ENCODE measurements at places on chromosomes 7 and 10.

DNA sequence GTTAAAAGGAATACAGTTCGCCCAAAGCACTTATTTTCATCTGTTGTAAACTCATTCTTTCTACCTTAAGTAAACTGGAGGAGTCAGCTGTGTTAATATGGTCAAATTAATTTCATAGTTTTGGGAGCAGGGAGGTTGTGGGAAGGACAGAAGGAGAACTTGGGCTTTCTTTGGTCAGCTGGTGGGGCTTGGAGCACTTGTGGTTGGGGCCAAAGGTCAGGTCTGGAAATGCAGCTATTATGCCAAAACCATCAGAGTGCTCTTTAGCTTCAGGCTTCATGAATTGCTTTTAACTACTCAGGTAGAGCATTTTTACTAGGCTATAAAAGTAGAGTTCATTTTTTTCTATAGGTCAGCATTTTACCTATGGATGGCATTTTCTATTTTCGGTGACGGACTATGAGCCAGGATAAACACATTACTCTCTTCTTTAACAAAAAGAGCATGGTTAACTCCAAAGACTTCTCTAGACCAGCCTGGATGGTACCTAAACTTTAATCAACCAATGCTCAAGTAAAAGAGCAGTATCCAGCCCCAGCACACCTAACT, 30.0 kb downstream of the STEAP4 start:
- no peak for DNase-seq

GRCh38 chr10:133110133-133110532, 22.4 kb downstream of the ADGRA1 start:
- DNase-seq: no peak

GRCh38 chr10:43573250-43574000, 991 bp downstream of the ZNF239 start:
- no peak for DNase-seq

DNA sequence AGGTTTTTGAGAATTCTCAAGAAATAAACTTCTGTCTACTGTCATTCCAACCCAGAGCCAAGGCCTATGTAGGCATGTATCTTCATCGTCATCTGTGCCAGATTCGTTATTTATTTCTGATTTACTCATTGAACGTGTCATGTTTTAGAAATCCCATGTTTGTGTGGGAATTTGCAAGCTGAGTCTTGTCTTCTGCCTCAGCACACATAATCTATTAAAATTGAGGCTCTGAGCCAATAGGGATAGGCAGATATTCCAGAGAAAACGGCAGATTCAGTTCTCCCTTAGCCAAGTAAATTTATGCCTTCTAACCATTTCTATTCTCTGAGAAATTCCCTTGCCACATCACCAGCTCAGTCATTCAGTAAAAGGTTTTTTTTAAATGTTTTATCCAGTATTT, 444.6 kb downstream of the REEP3 start:
- no peak for DNase-seq

- no peak for DNase-seq
Measured at GRCh38 chr7:51545131-51545530, 228.5 kb upstream of the COBL start.

GRCh38 chr10:19929506-19930140, 113.4 kb downstream of the PLXDC2 start:
- DNase-seq: no peak

DNA sequence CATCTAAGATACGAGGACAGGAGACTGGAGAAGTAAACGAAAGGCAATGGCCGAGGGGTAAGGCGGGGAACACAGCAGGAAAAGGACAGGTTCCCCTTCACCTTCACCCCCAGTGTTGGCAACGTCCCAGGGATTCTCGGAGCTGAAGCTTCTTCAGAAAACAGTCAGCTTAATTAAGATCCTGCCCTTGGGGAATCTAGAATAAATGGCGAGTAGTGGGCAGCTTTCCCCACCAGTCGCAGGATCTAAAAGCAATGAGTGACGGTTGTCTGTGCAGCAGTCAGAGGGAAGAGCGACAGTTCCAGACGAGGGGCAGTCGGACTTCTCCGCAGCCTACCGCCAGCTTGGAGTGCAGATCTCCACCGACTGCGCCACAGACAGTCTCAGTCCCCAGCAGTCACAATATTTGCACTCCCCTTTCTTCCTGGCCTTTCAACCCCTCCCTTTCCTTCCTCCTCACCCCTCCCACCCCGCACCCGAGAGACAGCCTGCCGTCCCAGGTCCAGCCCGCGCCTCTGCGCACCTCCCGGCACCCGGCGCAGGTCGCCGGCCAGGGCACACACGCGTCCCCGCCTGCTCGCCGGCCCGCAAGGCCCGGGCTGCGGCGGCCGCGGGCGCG, 10.9 kb upstream of the SP8 start:
- no peak for DNase-seq

DNA sequence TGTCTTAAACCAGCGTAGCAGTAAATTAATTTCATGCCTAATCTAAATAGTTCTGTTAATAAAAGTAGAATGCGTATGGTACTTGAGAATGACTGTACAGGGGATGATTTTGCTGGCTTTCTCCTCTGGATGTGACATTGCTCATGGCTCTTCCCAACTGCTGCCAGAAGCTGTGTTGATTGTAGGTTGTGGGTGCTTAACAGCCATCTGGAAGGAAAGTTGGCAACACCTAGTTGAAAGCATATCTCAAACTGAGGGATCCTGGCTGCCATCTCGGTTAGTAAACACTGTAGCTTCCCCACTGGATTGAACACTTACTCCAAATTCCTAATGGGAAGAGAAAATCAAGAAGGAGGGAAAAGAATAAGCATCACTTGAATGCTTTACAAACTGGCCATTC, 130.9 kb downstream of the NXPH1 start:
- DNase-seq: no peak

GRCh38 chr10:69818676-69819239, 17.1 kb downstream of the COL13A1 start:
- DNase-seq: no peak

DNA sequence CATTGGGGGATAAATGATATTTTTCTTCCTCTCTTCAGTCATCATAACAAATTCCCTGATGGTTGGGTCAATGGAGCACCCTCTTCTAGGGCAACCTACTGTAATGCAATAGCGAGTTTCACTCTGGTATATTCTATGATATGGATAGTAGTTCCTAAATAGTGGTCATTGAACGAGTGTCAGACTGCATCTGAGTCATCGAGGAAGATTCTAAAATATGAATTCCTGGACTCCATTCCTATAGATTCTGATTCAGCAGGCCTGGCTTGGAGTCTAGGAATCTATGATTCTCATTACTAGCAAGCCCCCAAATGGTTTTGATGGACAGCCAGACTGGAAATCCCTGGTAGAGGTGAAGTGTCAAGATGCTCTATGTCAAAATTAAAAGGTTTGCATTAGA, 254.5 kb downstream of the BUB3 start:
- DNase-seq: no peak

DNA sequence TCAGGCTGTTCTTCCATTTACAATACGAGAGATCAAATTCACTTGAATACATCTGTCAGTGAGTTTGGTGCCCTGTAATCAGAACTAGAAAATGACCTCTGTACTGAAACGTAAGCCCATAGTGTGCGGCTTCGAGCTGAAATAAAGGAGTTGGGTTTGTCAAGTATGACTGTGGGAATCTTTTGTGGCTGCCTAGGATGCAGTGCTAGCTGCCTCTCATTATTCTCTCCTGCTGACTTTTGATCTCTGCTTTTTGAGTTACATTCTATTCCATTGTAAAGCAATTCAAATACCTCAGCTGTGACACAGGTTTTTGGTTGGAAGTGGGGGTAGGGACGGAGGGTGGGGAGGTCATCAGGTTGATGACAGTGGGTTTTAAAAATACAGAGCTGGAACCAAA, 40.4 kb downstream of the ICA1 start:
- DNase-seq: no peak

DNA sequence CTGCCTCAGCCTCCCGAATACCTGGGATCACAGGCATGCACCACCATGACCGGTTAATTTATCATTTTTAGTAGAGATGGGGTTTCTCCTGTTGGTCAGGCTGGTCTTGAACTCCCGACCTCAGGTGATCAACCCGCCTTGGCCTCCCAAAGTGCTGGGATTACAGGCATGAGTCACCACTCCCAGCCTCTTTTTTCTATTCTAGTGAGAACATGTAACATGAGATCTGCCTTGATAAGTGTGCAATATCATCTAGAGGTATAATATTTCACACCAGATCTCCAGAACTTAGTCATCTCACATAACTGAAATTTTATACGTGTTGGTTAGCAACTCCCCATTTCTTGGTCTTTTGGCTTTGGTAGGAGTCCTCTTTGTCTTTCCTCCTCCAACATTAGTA, 656.9 kb downstream of the CNTNAP2 start:
- no peak for DNase-seq

DNA sequence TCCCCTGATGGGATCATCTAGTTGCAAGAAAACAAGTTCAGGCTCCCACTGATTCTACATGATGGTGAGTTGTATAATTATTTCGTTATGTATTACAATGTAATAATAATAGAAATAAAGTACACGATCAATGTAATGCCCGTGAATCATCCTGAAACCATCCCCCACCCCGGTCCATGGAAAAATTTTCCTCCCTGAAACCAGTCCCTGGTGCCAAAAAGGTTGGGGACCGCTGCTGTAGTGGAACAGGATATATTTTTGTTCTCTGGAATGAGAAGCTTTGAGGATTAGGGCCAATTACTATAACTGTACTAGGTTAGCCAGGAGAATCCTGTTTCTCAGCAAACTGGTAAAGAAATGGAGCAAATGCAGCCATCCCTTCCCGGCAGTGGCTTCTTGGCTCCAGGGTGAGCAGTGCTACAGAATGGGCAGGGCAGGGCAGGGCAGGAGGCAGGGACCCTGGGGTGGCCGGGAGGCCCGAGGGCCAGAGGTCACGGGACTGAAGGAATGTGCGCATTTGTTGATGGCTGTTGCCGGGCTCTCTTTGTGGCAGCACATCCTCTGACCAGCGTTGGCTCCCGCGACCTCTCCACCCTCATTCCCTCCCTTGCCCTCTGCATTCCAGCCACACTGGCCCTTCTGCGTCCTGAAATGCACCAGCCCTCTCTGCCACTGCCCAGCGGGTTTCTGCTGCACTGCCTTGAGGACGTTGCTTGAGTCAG, 162.3 kb upstream of the NPS start:
- no peak for DNase-seq

DNA sequence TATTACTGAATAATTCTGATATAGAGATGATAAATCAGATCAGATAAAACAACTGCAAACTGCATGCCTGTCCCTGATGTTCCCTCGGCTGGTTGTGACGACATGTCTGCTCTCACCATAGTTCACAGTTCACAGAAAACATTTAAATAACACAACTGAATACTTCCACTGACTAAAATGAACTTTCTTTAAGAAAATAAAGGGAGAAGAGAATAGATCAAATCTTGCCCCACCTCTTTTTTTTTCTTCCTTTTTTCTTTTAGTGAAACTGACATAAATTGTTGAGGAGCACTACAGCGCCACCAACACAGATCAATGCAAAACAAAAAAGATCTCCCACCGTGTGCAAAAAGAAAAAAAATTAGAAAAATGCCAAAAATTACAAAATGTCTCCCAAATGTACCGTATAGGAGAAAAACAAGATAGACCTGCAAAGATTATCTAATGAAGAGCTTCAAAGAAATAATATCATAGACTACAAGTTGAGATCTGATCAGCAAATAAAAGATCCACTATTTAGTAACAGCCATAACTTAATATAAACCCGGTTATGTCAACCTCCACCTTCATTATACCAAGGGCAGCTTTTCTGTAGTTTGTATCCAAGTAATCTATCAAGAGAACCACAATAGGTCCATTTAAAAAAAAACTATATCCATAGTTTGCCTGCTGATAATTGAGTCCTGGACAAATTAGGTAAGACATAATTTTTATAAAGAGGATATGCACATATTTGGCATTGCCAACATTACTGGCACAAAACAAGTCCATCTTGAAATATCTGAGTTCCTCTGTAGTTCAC, 30.7 kb upstream of the EPC1 start:
- peak; percentile 50 for DNase-seq

GRCh38 chr7:102432442-102433218, 745 bp upstream of the ORAI2 start:
- DNase-seq: no peak

GRCh38 chr7:153245809-153246208, 486.3 kb downstream of the ACTR3B start:
- DNase-seq: no peak

Data from DND-41 (cell line).